Stimulated activated CD4-positive, alpha-beta T cell treated with anti-CD3 and anti-CD28 coated beads, Interleukin-2, amount 100 ng/mL, for 48 hours (primary cell): ENCODE measurements at places on chromosomes 4 and X.

DNA sequence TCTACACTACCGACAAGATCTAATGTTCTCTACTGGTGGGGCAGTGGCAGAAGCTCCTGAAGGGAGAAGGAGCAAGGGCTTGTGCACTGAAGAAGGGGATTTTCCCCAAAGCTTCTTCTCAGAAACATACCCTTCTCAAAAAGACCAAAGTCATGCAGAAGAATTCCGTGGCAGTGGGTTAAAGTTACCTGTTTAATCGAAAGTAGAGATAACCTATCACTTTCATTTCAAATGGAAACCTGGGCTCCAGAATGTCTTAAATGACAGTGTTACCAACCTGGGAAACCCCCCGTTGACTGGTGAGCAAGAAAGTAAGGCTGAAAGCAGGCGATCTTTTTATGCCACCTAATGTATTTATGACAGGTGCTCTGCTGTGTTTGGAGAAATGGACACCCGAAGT lies 92.5 kb upstream of the TEX13D start:
- DNase-seq: peak; percentile 26

DNA sequence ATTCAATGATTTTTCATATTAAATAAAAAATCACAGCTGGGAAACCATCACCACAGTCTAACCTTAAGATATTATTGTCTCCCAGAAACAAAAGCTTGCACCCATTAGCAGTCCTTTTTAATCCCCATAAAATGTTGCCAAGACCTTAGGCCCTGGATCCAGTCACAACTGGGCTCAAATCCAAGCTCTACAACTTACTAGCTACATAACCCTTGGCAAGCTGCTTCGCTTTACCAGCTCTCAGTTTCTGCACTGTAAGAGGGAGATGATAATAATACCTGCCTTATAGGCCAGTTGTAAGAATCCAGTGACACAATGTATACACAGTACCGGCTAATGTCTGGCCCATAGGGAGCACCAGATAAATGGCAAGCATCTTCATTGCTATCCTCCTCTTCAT lies 400.9 kb upstream of the FGF13 start:
- no peak for DNase-seq

- no peak for DNase-seq
Measured at GRCh38 chrX:155028129-155028528, 1.5 kb downstream of the FUNDC2 start.

GRCh38 chr4:12861422-12861821 lies 622.7 kb downstream of the RAB28 start:
- DNase-seq: no peak

DNA sequence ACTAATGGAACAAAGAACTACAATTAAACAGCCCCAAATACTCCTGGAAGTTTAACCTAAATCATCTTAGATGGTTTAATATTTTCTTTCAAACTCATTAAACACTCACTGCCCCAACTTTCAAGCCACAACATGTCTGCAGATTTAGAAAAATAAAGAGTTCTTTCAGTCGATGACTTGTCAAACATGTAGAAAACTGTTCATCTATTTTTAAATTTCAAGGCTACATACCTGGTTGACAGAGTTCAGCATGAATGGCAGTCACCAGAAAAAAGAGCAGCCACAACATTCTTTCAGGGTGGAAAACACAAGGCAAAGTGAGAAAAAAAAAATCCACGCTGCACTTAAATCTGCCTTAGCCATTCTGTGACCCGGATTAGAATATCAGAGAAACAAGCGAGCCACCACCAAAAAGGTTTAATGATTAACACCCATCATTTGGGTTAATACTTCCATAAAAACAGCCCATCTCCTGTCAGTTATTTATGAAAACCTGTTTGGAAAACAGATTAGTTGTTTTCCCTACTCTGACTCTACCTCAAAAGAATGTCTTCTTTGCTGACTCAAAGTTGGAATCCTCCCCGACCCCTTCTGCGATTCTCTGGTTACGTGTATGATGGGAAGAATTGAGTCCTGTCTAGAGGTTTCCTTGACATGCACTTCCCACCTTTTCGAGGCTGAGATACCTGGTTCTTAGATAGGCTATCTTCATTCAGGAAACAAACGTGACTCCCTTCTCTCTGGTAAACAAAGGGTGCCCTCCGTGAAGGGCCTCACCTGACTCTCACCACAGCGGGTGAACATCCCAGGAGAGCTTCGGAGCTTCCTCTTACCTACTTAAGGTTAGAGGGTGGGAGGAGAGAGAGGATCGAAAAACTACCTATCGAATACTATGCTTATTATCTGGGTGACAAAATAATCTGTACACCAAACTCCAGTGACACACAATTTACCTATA lies at the start of gene CLTRN:
Gene CLTRN, minus strand, starts transcription at position 319 of the 958 bp plus-strand sequence. Its CDS starts 30 bp downstream, at position 289.
- DNase-seq: no peak

DNA sequence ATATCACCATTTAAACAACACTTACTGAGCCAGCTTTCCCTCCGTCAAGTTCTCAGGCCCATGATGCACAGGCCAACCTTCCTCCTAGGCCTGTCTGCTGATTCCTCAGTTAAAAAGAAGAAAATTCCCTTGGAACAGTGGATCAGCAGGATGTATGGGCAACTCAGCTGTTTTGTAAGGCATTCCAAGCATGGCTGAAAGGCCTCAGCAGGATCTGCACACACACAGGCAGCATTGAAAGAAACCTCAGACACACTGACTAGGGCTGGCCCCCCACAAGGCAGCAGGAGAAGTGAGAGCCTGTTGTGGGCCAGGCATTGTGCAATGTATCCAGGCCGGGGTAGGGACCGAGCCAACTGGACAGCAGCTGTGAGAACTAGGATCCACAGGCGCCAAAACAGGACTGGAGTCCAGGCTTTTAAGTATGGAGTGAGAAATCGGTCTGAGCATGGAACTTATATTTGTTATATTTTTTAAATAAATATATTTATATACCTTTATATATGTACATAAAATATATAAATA lies 171.4 kb downstream of the NWD2 start:
- no peak for DNase-seq

- no peak for DNase-seq
Measured at GRCh38 chrX:53974529-53974928, 69.7 kb downstream of the PHF8 start.

- no peak for DNase-seq
Measured at GRCh38 chr4:72375073-72375736, 193.8 kb downstream of the ADAMTS3 start.

- DNase-seq: no peak
Measured at GRCh38 chrX:108341947-108342346, 96.3 kb downstream of the COL4A6 start.

GRCh38 chr4:119602366-119602765 lies 26.2 kb downstream of the PDE5A start:
- no peak for DNase-seq

DNA sequence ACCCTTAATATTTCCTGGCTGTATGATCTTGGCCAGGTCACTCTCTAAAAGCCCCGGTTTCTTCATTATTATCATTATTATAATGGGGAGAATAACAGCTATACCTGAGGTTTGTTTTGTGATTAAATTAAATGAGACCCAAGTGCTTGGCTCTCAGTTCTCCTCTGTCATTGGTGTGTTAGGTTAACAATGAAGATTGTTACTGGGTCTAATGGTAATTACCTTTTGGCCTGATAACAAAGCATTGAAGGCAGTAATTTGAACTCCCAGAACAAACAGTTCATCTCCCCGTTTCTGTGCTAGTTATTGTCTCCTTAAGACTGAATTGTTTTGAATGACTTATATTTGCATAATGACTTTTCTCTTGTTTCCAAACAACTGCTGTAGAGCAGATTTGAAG lies 6.8 kb upstream of the ANAPC4 start:
- DNase-seq: no peak

- no peak for DNase-seq
Measured at GRCh38 chrX:77114501-77114900, 332.7 kb upstream of the FGF16 start.

GRCh38 chrX:130085551-130086446 lies 24.5 kb downstream of the ELF4 start:
- no peak for DNase-seq

GRCh38 chr4:16952896-16953630 lies 54.6 kb upstream of the LDB2 start:
- DNase-seq: no peak

DNA sequence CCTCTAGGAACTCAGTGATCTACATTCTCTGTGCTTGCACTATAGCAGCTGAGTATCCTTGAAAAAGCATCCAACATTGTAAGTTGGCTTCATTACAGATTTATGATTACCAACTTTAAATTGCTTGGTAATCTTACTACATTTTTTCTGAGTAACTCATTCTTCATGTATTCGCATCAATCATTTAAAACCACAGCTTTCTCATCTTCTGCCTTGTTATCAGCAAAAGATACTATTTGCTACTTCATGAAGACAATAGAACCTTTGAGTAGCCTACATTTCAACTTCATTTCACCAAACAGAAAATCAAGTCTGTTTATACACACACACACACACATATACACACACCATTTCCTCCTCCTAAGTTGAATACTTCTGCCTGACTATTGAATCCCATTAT lies 6.2 kb upstream of the DCAF8L2 start:
- DNase-seq: no peak

- DNase-seq: no peak
Measured at GRCh38 chr4:147163311-147163710, 217.6 kb upstream of the TTC29 start.

DNA sequence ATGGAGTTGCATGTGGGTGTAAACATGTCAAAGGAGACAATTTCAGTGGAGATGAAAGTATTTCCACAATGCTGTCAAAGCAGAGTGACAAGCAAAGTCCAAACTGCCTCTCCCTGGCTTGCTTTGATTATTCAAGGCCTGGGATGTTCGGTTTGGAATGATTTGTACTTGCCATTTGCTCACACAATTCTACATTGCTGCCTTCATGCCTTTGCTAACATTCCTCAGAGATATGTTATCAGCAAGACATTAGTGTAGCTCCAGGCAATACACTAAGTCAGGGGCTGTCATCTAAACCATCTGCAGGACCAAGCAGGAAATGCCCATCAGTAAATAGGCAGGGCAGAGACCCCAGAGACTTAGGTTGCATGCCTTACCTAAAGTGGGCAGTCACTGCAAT lies 79.6 kb upstream of the C1QTNF7 start:
- no peak for DNase-seq

DNA sequence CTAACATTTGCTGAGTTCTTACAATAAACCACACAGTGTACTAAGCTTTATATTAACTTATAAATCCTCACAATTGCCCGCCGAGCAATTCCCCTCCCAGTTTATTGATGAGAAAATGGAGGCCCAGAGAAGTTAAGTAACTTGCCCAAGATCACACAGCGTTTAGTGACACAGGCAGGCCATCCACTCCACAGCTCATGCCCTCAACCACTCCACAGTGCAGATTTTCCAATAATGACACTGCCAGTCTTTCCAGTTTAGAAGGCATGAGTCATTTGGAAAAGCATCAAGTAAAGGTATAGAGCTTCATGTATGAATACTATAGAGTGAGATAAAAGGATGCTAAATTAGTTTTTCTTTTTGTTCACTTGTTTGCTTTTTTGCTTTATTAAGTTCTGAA lies 208.5 kb downstream of the CAMK2D start:
- no peak for DNase-seq

GRCh38 chr4:104128850-104129213 lies 365.9 kb downstream of the CXXC4 start:
- DNase-seq: no peak

GRCh38 chr4:77153006-77153405 lies 4.0 kb upstream of the CCNG2 start:
- no peak for DNase-seq

- DNase-seq: no peak
Measured at GRCh38 chrX:23436875-23437274, 102.2 kb downstream of the PTCHD1 start.

DNA sequence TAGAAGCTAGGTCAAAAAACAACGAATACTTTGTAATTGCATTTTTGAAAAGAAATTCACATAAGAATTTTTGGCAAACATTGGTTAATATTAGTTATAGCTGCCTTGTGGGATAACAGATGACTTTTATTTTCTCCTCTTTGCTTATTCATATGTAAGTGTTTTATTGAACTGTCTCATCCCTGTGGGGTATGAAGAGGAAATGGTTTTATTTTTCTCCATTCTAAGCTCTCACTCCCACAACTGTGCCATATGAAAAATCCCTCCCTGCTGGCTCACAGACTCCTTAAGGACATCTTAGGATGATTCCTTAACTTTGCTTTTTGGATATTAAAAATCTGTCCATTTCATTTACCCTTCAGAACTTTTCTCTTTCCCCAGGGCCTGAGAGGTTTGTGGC lies 300.6 kb downstream of the PPP1R2C start:
- no peak for DNase-seq

DNA sequence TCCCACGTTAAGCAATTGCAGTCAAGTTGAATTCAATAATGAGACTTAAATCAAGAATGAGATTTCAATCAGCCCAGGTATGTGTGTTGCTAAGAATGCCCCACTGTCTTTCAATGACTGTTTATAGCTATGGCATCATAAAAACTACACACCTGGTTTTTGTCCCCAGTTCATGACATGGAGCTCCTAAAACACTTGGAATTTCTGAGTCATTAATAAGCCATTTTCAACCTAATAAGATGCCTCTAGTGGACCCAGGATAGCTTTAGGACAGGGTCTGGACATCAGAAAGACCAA lies 72.7 kb upstream of the STS start:
- DNase-seq: no peak

- DNase-seq: no peak
Measured at GRCh38 chrX:68684919-68685304, 37.4 kb downstream of the STARD8 start.

- DNase-seq: no peak
Measured at GRCh38 chr4:21893136-21893535, 55.4 kb downstream of the KCNIP4 start.

DNA sequence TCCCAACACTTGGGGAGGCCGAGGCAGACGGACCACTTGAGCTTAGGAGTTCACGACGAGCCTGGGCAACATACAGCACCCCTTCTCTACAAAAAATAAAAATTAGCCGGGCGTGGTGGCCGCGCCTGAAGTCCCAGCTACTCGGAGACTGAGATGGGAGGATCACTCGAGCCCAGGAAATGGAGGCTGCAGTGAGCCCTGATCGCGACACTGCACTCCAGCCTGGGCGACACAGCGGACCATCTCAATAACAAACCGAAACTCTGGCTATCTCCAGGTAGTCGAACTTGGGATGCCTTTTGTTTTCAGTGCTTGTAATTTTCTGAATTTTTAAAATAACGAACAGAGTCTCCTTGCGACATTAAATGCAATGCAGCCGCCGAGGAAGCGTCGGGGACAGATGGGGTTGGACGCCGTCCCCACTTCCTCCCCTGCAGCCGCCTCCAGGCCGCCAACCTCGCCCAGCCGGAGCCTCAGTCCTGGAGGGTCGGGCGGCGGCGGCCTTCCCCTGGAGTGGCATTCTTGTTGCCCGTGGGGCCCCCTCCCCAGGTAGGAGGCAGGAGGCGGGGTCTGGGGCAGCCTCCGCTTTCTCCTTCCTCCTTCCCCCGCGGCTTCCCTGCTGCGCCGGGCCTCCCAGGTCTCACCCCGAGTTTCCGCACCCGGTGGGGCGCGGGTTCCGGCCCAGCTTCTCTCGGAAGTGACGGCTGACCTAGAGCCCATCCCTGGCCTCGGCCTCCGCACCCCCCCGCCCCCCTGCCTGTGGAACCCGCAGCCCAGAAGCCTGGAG lies 14.6 kb downstream of the HMX1 start:
- no peak for DNase-seq
